ENCODE measurements at places on chromosomes 12 and 14. TPM values are rescaled to one million over a fixed set of nuclear protein-coding genes. Genes with fewer than 3 reads are reported as not detected.

Gene VRK1
- 51.7 TPM for total RNA-seq

Gene KCNA1
- 0.16 TPM for total RNA-seq

Gene KCNC2
- total RNA-seq, result not detected

Gene DBX2
- total RNA-seq, result not detected

Gene MIP
- total RNA-seq, result not detected

Gene DUSP16
- 64.8 TPM for total RNA-seq

Gene SERPINA1
- total RNA-seq, result 1.5 TPM

Gene OR6C2
- not detected for total RNA-seq

Gene FIGNL2
- total RNA-seq, result 0.30 TPM

Gene USP5
- 132 TPM for total RNA-seq

Gene GPD1
- 0.35 TPM for total RNA-seq

Gene SAMD4A
- 2.3 TPM for total RNA-seq

Gene ATG101
- 28.5 TPM for total RNA-seq

Gene TMEM63C
- total RNA-seq, result 0.32 TPM

Gene ACSS3
- total RNA-seq, result not detected

Gene CCDC175
- not detected for total RNA-seq

Gene CPNE6
- total RNA-seq, result 0.14 TPM

Gene ZC2HC1C
- 1.8 TPM for total RNA-seq

Gene MEG3
- not detected for total RNA-seq

Gene SPIC
- total RNA-seq, result not detected

Data from activated naive CD4-positive, alpha-beta T cell treated with anti-CD3 and anti-CD28 coated beads, Interleukin-2, amount 50 U/mL, for 72 hours (primary cell).